ENCODE measurements at places on chromosomes 2 and 18.
A peak's percentile ranks its signal among the peaks of the same experiment; 100 is the strongest.

GRCh38 chr18:60639836-60640235, 267.3 kb upstream of the MC4R start:
- H3K27ac ChIP-seq = no peak overlapping the region
- H3K27me3 ChIP-seq = no peaks in the 10 kb centered on the region
- H3K4me1 ChIP-seq = no peaks in the 10 kb centered on the region
- H3K36me3 ChIP-seq = no peaks in the 10 kb centered on the region

GRCh38 chr2:161117506-161117905, 42.7 kb upstream of the TANK start:
- H3K27ac ChIP-seq = no peak overlapping the region
- peaks cover under 1% of the 10 kb centered on the region for H3K4me1 ChIP-seq
- DNase-seq = no peak
- peaks cover 4% of the 10 kb centered on the region for H3K36me3 ChIP-seq
- no peak overlapping the region for H3K4me3 ChIP-seq
- H3K27me3 ChIP-seq = peaks cover 13% of the 10 kb centered on the region

GRCh38 chr2:47056868-47057686, 98.0 kb downstream of the STPG4 start:
- H3K27ac ChIP-seq = peak overlapping the region; percentile 69
- peaks cover 16% of the 10 kb centered on the region for H3K4me1 ChIP-seq
- peaks cover 9% of the 10 kb centered on the region for H3K36me3 ChIP-seq
- H3K27me3 ChIP-seq = no peaks in the 10 kb centered on the region
- no peak overlapping the region for H3K4me3 ChIP-seq

DNA sequence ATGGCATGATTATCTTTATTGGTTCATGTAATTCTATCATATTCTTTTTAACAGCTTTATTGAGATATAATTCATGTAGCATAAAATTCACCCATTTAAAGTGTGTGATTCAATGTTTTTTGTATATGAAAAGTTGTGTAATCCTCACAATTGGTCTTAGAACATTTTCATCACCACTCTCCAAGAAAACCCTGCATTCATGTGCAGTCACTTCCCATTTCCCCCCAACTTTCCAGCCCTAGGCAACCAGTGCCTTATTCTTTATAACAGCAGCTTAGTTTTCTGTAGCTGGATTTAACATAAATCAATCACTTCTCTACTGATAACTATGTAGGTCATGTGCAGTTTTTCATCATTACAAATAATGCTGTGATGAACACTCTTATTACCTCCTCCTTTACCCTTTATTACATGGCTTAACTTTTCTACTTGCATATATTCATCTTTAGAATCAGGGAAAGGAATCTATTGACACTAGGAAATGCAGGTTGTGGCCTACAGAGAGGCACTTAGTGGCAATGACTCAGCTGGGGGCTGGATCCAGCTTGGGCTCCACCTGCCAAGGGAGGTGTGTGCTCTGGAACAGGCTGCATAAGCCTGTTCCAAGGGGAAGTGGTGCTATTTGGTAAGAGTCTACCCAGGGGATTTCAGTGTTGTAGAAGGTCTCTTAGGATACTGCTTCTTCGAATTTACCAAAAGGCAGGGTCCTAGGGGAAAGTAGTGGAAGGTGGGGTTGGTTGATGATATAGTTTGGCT, 89.1 kb downstream of the ETAA1 start:
- H3K27me3 ChIP-seq = no peaks in the 10 kb centered on the region
- DNase-seq = no peak
- no peak overlapping the region for H3K4me3 ChIP-seq
- H3K27ac ChIP-seq = no peak overlapping the region
- no peaks in the 10 kb centered on the region for H3K36me3 ChIP-seq
- H3K4me1 ChIP-seq = peaks cover 3% of the 10 kb centered on the region

DNA sequence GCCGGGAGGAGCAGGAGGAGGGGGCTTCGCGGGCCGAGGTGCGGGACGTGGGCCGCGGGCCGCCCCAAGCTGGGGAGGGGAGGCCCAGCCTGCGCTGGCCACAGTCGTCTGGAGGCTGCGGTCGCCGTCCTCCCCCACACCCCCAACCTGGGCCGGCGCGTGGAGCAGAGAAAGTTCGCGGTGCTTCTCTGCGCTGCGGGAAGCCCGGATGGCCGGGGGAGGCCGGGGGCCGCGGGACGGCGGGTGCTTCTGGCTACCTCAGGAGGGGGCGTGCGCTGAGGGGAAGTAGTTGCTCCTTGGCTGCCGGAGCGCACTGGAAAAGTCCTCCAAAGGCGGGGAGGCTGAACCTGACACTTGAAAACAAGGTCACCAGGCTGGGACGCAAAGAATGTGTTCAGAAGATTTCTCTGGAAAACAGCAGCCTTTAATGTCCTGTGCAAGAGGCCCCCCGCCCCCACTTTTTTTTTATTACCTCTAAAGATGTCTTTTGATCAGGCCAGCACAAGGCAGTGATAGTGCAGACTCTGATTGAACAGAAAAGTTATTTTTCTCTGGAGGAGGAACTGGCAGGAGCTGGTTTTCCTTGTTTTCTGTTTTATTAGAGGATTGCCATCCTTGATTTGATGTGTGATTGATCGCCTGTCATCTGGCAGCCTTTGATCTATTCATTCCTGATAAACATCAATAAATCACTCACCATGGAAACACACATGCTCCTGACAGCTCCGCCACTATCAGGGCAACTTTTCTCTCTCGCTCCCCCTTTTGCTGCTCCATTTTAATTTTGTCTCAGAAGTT, 1.6 kb downstream of the TSHZ1 start:
- peak overlapping the region; percentile 76 for H3K27ac ChIP-seq
- H3K36me3 ChIP-seq = peaks cover 8% of the 10 kb centered on the region
- peak overlapping the region; percentile 82 for H3K4me3 ChIP-seq
- DNase-seq = peak; percentile 65

- H3K27ac ChIP-seq = no peak overlapping the region
- peaks cover 5% of the 10 kb centered on the region for H3K27me3 ChIP-seq
- peaks cover 1% of the 10 kb centered on the region for H3K36me3 ChIP-seq
- DNase-seq = no peak
- no peak overlapping the region for H3K4me3 ChIP-seq
Measured at GRCh38 chr2:157699009-157699408, 70.3 kb upstream of the ACVR1C start.

GRCh38 chr18:59085797-59086196, 53.9 kb upstream of the SEC11C start:
- peaks cover 18% of the 10 kb centered on the region for H3K27me3 ChIP-seq
- DNase-seq = no peak
- H3K4me3 ChIP-seq = no peak overlapping the region
- no peaks in the 10 kb centered on the region for H3K36me3 ChIP-seq
- H3K4me1 ChIP-seq = peaks cover 4% of the 10 kb centered on the region
- H3K27ac ChIP-seq = no peak overlapping the region

- H3K4me3 ChIP-seq = no peak overlapping the region
- H3K27ac ChIP-seq = no peak overlapping the region
- peaks cover 19% of the 10 kb centered on the region for H3K27me3 ChIP-seq
- H3K36me3 ChIP-seq = no peaks in the 10 kb centered on the region
Measured at GRCh38 chr18:44899832-44900231, 219.1 kb downstream of the SETBP1 start.

- DNase-seq = no peak
- no peaks in the 10 kb centered on the region for H3K4me1 ChIP-seq
- no peak overlapping the region for H3K27ac ChIP-seq
- no peak overlapping the region for H3K4me3 ChIP-seq
- no peaks in the 10 kb centered on the region for H3K36me3 ChIP-seq
- H3K27me3 ChIP-seq = peaks cover 3% of the 10 kb centered on the region
Measured at GRCh38 chr2:235774153-235774870, 280.5 kb downstream of the AGAP1 start.

Measured in activated naive CD8-positive, alpha-beta T cell treated with anti-CD3 and anti-CD28 coated beads, Interleukin-2, amount 10 ng/mL, durations not matched to agents 7 days and 5 days (primary cell).